Natural killer cell treated with Interleukin-12 subunit alpha and Interleukin-12 subunit beta and Interleukin-15 and Interleukin-18, amount 100 ng/mL, for 72 hours (primary cell): ENCODE measurements at places on chromosomes 2 and 18.

DNA sequence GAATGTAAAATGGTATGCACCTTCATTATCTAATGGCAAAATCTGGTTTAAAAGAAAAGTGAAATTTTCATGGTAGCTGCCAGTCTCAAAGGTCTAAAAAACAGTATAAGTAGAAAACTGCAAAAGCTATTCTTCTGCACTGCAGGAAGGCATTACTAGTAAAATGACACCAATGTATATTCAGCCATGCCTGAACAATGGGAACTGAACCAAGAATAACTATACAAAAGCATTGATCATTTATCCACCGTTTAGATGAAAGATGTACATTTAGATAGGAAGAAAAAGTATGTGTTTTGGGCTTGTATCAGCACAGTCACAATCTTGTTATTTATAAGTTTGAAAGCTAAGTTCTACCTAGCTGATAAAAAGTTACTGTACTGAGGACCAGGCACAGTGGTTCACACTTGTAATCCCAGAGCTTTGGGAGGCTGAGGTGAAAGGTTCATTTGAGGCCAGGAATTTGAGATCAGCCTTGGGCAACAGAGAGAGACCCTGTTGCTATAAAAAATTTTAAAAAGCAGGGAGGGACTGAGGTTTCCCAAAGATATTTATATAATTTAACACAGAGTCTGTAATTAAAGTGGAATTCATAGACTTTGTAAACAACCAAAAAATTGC, 163.1 kb upstream of the WDSUB1 start:
- no peak for DNase-seq

DNA sequence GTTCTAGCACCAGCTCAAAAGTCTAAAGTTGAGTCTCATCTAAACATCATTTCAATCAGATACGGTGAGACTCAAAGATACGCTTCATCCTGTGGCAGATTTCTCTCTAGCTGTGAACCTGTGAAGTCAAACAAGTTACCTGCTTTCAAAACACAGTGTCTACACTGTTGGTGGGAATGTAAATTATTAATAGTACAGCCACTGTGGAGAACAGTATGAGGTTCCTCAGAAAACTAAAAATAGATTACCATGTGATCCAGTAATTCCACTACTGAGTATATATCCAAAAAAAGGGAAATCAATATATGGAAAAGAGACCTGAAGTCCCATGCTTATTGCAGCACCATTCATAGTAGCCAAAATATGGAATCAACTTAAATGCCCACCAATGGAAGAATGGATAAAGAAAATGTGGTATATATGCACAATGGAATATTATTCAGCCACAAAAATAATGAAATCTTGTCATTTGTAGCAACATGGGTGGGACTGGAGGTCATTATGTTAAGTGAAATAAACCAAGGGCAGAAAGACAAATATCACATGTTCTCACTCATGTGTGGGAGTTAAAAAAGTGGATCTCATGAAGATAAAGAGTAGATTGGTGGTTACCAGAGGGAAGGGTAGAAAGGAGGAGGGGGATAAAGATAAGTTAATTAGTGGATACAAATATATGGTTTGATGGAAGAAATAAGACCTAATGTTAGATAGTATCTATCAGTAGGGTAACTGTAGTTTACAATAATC, 11.7 kb downstream of the UBR3 start:
- DNase-seq = no peak

DNA sequence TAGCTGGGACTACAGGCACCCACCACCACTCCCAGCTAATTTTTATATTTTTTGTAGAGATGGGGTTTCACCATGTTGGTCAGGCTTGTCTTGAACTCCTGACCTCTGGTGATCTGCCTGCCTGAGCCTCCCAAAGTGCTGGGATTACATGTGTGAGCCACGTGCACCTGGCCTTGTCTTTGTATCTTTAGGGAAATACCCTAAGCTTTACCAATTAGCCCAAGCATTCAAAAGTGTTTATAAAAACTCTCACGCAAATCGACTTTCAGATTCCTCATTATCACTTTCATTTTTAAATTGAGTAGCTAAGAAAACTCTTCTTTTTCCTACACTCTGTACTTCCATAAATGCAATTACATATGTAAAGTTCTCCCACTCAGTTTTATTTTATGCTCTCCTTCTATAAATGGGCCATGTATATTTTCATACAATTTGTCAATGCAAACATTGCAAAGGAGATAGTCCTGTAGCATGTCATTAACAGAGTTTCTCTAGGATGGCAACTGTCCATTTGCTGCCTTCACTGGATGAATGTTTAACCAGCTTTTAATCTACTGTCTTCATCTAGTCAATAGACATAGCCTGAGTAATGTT, 326.2 kb upstream of the LRATD1 start:
- DNase-seq = no peak

- DNase-seq = no peak
Measured at GRCh38 chr2:69499242-69499641, 62.0 kb upstream of the NFU1 start.

DNA sequence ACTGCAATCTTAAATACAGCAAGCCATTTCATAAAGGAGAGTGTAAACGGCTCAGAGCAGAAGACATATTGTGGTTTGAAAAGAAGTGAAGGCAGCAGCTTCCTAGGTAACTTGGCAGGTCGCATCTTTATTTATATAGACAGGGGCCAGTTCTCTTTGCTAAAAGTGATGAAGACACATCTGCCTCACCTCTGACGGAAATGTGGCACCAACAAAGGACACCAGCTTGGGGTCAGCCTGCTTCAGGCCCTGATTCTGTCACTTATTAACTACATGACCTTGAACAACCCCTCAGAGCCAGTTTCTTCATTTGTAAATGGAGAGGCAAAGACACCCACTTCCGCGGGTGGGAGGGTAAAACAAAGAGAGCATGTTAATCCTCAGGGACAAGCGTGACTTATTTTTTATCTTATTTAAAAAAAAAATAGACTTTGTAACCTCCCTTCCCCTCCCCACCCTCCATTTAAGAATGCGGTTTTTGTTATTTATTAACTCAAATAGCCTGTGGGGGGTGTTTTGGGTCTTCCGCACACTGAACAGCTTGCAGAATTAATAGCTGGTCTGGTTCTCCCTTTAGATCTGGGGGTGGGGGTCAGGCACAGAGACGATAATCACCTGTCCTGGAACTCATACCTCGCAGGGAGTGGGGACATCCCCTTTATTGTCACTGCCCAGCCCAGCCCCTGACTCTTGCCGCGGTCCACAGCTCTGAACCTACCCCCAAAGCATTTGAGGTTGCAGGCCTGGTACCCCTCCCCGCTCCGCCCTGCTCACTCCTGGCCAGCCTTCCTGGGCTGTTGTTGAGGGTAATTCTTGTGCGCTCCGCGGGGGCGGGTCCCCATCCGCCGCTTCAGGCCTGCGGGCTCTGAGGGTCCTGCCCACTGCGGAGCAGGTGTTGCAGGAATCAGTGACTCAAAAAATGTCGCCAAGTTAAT, 64.2 kb upstream of the TMEM17 start:
- DNase-seq = no peak

DNA sequence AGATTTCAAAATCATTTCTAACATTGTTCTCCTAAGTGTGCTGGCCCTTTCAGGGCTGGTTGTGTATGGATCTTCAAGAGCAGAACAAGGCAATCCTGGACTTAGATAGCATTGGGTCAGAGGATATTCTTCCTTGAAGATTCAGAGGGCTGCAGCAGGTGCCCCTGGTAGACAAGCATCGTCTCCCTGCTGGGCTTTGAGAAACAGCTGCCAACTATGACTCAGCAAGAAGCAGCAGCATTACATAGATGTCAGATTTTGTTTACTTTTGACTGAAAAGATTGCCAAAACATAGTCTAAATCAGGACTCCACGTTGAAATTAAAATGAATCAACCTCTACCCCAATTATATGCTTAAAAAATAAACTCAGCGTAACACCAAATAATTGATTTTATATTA, 618.8 kb downstream of the SOCS6 start:
- no peak for DNase-seq

DNA sequence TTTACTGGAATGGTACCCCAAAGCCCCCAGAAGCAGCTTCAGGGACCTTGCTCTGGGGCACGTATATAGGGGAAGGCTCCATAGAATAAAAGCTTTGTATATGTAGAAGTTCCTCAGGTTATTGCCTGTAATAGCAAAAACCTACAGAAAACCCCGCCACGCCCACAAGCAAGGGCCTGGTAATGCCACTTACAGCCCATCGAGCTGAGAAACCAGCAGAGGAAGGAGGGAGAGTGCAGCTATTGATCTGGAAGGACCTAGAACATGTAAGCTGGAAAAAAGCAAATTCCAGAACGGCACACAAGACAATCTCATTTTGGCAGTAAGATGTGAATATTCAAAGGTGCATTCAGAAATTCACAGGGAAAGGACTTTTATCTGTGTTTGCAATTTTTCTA, 15.8 kb downstream of the HS1BP3 start:
- DNase-seq = no peak

GRCh38 chr2:223260681-223261080, 208.7 kb downstream of the KCNE4 start:
- no peak for DNase-seq

- DNase-seq = no peak
Measured at GRCh38 chr18:6269660-6270332, 144.9 kb downstream of the L3MBTL4 start.

GRCh38 chr2:37599688-37600525, 71.5 kb downstream of the CDC42EP3 start:
- peak; percentile 69 for DNase-seq

- DNase-seq = no peak
Measured at GRCh38 chr18:6435731-6436130, 21.0 kb upstream of the L3MBTL4 start.

DNA sequence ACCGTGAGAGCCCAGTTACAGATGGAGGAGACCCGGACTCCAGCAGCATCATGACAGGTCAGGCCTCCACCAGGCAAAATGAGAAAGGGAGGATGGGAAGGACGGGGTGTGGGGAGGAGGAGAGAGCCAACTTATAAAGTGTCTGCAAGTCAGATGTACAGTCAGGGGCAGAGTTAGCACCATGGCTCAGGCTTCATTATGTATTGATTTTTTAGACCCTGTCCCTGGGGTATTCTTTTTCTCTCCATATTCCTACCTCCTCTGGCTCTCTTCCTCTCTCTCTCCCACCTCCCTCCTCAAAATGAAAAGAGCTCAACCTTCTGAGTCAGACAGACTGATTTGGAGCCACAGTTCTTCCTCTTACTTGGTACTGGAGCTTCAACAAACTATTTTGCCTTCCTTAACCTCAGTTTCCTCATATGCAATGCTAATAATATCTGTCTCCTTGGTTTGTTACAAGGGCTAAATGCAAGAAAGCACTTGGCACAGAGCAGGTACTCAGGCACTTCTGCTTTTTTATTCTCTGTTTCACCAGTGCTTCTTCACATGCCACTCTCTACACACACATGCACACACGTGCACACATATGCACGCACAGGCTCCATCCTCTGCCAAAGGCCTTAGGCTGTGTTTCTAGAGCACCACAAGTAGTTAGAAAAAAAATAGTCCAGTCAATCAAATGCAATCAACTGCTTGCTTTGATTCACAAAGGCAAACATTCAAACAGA, 92.3 kb upstream of the PKDCC start:
- no peak for DNase-seq

GRCh38 chr2:235554936-235555335, 61.1 kb downstream of the AGAP1 start:
- no peak for DNase-seq

- DNase-seq = no peak
Measured at GRCh38 chr2:7070483-7070882, 153.3 kb downstream of the RNF144A start.

DNA sequence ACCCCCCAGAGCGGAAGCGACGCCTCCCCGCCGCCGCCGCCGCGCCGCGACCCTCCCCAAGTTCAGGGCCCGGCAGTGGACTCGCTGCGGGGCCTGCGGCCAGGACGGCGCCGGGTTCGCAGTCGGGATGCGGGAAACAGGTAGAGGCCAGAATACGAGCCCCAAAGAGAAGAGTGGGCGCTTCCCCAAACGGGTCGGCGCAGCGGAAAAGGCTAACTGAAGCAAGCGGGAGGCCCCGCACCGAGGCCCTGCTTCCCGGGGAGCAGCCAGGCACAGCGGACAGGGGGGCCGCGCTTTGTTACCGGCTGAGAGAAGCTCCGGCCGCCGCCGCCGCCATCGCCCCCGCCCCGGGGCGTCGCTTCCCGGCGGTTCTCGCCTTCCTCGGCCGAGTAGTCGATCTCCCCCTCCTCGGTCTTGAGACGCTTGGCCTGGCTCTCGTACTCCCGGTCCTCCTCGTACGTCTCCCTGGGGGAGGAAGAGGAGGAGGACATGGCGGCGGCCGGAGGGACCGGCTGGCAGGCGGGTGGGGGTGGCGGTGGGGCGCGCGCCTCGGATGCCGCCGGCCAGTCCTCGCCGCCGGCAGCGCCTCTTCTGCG, 494 bp downstream of the HNRNPLL start:
- DNase-seq = no peak

- DNase-seq = peak; percentile 76
Measured at GRCh38 chr18:2847317-2848246, 776 bp downstream of the EMILIN2 start.

DNA sequence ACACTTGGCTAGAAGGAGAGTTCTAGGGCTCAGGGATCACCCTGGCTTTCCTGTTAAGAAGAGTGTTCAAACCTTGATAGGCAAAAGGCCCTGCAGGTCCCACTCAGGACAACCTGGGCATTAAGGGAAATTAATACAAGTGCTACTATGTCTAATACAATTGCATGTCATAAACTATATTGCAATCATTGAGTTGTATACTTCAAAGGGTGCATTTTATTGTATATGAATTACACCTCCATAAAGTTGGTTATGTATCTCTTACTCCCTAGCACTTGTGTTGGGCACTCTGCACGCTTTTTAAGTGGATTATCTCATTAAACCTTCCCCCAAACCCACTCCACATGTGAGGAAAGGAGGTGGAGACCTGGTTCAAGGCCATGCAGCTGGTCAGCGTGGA, 172.1 kb upstream of the GLI2 start:
- no peak for DNase-seq

GRCh38 chr2:106143495-106144215, 50.4 kb downstream of the UXS1 start:
- no peak for DNase-seq

- DNase-seq = no peak
Measured at GRCh38 chr18:78416853-78417252, 562.8 kb upstream of the SALL3 start.

- DNase-seq = no peak
Measured at GRCh38 chr18:22044474-22045220, 124.7 kb upstream of the GATA6 start.

GRCh38 chr18:8424481-8424880, 184.8 kb upstream of the RAB12 start:
- no peak for DNase-seq

DNA sequence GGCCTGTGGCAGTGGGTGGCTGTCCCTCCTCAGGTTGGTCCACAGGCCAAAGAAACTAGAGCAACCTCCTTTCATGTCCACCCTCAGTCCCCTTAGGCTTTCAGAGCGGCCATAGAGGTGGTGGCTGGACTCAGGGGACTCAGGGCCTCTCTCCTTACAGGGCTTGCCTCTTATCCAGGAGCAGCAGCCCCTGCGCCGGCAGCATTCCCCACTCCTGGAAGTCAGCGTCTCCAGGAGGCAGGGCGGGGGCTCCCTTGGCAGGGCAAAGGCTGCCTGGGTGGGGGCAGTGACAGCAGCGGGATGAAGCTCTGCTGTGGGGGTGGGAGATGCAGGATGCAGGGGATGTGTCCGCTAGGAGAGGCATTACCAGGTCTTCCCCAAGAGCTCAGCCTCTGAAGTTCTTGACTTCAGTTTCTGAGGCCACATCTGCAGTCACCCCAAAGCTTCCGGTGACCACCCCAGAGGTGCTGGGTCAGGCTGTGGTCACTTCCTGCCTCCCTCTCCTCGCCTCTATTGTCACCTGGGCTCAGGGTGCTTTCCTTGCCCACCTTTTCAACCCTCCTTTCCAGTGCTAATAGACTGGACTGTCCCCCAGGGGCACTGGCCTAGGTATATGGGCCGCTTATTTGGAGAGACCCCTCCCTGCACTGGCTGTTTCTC, 8.6 kb upstream of the GPR55 start:
- no peak for DNase-seq
